Endodermal cell (in vitro differentiated cells): ENCODE measurements at places on chromosomes 11 and 22. TPM values are rescaled to one million over a fixed set of nuclear protein-coding genes. Genes with fewer than 3 reads are reported as not detected.

GRCh38 chr11:134146598-134146997, 77.2 kb downstream of the NCAPD3 start:
- no peak for DNase-seq

DNA sequence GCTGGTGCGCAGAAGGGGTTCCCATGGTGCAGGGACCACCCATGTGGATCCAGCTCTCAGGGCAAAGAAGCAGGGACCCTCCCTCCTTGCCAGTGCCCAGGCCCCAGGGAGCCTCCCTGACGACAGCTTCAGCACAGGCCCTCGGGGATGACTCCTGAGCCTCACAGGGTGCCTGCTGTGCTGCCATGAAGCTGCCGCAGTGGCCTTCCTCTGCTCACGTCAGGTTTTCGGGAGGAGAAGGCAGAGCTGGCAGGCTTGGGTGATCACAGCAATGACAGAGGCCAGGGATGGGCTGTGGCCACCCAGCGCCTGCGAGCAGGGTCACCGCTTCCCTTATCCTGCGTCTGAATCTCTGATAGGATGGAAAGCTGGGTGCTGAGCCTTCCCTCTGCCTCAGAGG, 276.2 kb downstream of the BRD1 start:
- DNase-seq = no peak

- DNase-seq = no peak
Measured at GRCh38 chr11:1643146-1643690, 13.6 kb downstream of the KRTAP5-5 start.

DNA sequence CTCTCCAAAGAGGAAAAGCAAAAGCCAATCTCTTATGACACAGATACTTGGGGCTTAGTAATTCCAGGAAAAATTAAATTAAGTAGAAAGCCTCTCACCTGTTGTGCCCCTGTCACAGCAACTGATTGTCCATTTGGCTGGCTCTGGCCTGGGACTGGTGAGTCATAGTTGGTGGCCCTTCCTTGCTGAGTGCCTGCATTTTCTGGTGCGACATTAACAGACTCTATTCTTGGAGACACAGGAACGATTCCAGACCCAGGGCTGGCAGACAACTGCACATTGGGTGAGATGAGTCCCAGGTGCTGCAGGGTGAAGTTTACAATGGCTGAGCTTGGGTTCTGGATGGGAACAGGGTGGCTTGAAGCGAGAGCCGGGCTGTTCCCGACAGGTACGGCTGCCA, 15.6 kb downstream of the E2F8 start:
- DNase-seq = no peak

FBLN1 gene
- total RNA-seq = 271 to 305 TPM (median 304 TPM) in 3 replicates

GRCh38 chr11:73018856-73019255, 123.3 kb downstream of the FCHSD2 start:
- DNase-seq = no peak

- DNase-seq = no peak
Measured at GRCh38 chr22:31150615-31151014, 9.4 kb upstream of the RNF185 start.

RCN1 gene
- 135 and 136 TPM in 2 replicates for total RNA-seq

DNA sequence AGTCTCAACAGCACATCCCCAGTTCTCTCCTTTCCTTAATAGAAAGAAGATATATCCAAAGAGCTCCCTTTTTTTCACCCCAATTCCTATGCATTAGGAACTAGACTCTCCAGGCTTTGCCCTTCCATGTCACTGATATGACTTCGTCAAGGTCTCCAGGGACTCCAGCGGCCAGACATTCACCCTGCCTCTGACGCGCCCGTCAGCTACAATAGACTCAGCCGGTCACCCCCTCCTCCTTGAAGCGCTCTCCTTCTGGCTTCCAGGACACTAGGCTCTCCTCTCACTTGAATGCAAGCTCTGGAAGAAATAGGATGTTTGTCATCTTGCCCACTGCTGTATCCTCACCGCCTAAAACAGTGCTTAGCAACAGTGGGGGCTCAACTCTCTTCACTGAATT, 14.9 kb upstream of the ELFN2 start:
- no peak for DNase-seq

SYT8 gene
- not detected in 2 replicates for total RNA-seq

GRCh38 chr11:108587109-108587508, 6.5 kb downstream of the EXPH5 start:
- DNase-seq = no peak

DNA sequence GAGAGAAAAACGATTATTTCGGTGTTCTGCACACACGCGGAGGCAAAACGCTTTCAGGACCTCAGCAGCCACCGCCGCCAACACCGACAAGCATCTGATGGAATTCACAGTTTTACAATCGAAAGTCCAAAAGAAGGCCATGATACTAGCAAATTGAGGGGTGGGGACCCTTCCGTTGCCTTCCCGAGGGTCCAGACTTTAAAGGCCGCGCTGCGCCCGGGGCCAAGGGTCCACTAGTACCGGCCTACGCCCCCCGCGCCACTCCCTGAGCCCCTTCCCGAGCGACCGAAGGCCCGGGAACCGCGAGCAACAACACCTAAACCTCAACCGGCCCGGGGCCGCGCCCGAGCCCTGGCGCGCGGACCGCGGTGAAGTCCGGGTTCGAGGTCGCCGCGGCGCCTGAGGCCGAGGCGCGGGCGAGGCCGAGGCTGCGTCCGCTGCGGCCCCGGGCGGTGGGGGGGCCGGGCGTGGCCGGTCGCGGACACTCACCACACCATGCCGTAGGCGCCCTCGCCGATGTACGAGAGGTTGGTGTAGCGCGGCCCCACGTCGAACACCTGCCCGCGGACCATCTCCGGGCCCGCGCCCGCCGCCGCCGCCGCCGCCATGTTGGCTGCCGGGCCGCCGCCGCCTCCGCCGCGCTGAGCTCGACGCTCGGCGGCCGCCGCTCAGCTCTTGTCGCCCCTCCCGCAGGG, 465 bp downstream of the MAPK1 start:
- peak; percentile 63 for DNase-seq

DNA sequence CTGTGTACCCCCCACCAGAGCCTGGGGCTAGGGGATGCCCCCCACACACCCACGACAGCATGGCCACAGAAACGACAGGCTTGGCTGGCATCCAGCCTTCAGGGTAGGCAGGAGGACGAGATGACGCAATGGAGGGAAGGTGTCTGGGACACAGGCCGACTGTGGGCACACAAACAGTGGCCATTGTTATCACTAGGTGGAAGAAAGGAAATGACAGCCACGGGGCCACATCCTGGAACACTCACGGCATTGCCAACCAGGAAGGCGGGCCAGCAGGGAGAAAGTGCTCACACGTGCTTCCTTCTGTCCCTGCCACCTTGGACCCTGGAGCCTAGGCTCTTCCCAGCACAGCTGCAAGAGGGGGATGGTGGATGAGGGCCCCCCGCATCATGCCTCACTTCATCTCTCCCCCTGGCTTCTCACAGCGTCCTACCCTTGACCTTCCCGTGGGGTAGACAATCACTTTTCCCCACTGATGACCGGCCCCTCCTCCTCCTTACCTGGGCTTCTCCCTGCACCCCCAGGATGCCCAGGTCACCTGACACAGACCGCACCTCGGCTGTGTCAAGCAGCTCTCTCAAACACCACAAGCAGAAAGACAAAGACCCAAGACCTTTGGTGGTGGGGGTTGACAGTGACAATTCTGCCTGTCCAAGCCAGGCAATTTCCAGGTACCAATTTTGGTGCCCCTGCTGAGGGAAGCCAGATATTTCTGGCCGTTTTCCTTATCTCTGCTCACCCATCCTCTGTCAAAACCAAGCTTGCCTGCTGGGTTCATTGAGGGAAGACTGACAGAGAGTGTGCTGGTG, 8.6 kb downstream of the PLA2G6 start:
- DNase-seq = no peak

DNA sequence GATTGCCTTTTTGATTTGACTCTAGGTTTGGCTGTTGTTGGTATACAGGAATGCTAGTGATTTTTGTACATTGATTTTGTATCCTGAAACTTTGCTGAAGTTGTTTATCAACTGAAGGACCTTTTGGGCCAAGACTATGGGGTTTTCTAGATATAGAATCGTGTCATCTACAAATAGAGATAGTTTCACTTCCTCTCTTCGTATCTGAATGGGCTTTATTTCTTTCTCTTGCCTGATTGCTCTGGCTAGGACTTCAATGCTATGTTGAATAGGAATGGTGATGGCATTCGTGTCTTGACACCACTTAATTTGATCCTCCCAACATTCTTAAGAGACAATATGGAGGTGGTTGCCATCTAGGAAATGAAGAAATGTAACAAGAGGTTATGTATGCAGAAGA, 388.1 kb upstream of the API5 start:
- no peak for DNase-seq

CALCB gene
- not detected in 2 replicates for total RNA-seq

OR52I2 gene
- not detected in 3 replicates for total RNA-seq

DNA sequence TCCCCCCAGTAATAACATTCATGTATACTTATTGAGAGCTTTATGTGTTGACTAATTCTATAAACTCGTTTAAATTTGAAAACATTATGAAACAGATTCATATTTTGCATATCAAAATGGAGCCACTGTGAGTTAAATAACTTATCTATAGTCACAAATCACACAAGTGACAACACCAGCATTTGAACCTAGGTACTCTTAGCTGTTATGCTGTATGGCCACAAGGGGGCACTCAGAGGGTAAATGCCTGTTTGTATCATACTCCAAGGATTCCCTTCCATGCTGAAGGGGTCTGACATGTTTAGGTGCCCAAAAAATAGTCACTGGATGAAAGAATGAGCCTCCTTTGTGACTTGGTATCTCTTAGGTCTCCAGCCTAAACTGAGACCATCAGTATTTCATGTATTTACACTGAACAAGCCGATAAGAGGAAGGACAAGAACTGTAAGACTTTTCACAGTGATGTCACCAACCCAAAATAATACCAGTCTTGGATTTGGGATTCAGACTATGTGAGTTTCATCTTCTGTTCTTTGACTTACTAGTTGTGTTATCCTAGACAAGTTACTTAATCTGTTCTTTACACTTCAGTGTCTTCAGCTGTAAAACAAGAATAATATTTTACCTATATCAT, 12.2 kb upstream of the OR52D1 start:
- peak; percentile 79 for DNase-seq

MS4A4A gene
- not detected in 2 replicates for total RNA-seq

GRCh38 chr11:119861160-119861559, 132.2 kb upstream of the NECTIN1 start:
- no peak for DNase-seq

DNA sequence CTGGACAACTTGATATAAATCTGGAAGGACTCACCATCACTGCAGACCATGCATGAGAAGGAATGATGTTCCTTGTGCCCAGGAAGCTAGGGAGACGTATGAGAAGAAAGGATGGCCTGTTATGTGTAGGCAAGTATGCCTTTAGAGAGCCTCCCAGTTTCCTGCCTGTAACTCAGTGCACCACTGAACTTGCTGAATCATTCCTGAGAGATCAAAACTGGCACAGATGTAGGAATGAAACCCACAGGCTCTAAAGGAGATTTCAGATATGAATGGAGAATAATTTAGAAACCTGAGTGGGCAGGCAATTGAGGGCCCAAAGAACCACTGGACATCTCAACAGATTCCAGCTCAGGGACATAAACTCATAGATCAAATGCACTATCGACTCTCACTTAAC, 38.4 kb upstream of the PRSS23 start:
- DNase-seq = no peak

GRCh38 chr11:115676206-115676605, 172.0 kb upstream of the CADM1 start:
- DNase-seq = peak; percentile 69

DNA sequence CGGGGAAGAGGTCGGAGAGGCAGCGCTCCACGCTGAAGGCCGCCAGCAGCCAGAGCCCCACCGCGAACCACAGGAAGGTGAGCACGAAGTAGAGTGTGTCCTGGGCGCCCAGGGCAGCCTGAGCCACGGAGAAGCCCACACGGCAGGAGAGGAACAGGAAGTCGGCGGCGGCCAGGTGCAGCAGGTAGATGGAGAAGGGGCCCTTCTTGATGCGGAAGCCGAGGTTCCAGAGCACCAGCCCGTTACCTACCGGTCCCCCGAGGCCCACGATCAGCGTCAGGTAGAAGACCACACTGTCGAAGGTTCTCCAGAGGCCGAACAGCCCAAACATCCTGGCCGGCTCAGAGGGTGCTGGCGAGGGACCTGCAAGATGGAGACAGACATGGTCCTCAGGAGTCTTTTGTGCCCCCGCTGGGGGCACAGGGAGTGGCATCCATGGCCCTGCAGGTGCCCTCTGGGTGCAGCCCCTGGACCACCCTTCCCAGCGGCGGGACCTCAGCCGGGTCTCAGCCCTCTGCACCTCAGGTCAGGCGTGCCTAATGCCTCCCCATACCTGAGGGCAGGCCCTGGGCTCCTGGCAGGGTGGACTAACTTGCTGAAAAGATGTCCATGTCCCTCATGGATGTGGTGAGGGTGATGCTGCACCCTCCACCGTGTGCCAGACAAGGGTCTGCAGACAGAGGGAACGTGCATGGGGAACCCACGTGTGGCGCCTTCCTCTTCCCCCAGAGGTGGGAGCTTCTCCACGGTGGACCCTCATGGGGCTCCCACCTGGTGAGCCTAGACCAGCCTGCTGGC, at the start of gene MRGPRG:
Gene MRGPRG (minus strand): TSS at position 331 of the 798 bp plus-strand sequence. CDS start 0 bp downstream, at position 331.
- peak; percentile 53 for DNase-seq

- no peak for DNase-seq
Measured at GRCh38 chr22:26127126-26127525, 42.1 kb upstream of the SEZ6L start.
